ENCODE measurements at places on chromosomes 7 and 10.
A peak's percentile ranks its signal among the peaks of the same experiment; 100 is the strongest.

DNA sequence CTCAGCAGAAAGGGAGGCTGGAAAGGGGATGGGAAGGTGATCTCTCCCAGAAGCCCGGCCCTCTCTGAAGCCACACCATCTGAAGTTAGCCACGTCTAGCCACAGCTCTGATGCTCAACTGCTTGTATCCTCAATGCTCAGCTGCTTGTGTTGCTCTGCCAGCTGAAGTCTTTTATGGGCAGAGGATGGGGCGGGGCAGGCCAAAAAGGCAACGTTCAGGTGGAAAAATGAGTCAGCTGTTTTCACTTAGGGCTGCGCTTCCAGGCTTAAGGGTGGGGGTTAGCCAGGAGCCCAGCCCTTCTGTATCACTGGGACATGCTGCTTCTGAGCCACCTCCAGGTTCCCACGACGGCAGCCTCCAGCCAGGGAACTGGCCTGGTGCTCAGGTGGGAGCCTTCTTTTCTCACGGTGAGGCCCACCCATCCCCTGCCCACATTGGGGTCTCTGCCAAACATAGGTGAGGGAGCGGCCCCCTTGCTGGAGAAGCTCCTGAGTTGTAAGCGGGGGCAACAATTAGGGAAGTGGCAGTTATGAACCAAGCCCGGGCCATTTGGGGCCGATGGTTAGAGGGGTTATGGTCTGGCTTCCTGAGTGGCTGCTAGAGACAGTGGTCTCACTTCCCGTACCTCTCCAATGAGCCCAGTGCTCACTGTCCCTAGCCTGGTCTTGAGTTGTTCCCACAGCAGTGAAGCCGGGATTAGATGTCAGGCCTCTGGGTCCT, 44.9 kb upstream of the CNPY1 start:
- DNase-seq = no peak

GRCh38 chr7:92837000-92837749, 802 bp upstream of the CDK6 start:
- no peak for DNase-seq

GRCh38 chr7:133853706-133854276, 273.3 kb upstream of the LRGUK start:
- DNase-seq = peak; percentile 37

DNA sequence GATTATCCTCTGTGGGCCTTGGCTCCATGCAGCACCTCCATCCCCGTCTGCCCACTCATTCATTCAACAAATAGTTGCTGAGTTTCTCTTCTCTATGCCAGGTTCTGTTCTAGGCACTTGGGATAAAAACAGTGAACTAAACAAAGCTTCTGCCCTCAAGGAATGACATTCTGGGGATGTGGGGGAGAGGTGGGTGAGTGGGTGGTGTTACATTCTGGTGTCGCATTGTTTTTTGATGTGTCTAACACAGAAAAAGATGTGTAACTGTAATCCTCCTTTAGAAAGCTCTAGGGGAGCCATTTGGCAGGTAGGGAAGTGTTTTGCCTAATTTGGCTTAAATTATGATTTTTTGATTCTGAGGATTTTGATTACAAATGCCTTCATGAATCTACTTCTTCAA, 21.4 kb downstream of the AUTS2 start:
- no peak for DNase-seq

DNA sequence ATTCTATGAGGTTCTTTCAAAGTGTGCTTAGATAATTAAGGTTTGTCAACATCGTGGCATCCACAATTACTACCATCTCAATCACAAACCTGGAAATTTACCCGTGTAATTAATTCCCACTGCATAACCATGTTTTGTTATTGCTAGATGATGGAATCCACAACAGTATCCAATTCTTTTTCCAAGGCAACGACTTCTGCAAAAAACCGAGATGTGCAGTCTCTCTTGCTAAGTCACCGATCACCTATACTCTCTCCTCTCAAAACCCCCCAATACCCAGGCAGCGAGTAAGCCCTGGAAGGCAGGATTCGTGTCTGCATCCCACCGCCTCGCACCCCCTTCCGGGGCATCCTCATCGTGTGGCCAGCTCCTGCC, 678 bp upstream of the EIF4H start:
- DNase-seq = no peak

- DNase-seq = no peak
These were observed 10.1 kb upstream of the SEMA3A start for GRCh38 chr7:84204655-84205054.

DNA sequence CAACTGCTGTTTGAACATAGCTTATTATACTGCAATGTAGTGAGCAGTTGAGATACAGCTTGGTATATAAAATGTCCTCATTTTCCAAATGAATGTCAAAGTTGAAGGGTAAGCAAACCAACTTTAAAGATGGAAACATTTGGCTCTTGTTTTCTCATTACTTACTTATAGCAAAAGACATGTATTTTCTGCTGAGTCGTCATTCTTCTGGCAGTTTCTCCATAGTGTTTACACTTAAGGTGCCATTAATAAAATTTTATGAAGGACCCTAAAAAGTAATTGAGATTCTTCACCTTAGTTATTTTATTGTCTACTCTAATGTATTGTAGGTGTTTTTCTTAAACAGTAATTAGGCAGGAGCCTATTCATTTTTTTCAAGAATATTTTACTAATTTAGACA, 68.6 kb downstream of the INSYN2A start:
- DNase-seq = no peak

Data from SK-N-DZ (cell line).